ENCODE measurements at places on chromosomes 2 and 18.

- no peak for DNase-seq
Observed at GRCh38 chr18:417495-417894, 83.0 kb downstream of the COLEC12 start.

DNA sequence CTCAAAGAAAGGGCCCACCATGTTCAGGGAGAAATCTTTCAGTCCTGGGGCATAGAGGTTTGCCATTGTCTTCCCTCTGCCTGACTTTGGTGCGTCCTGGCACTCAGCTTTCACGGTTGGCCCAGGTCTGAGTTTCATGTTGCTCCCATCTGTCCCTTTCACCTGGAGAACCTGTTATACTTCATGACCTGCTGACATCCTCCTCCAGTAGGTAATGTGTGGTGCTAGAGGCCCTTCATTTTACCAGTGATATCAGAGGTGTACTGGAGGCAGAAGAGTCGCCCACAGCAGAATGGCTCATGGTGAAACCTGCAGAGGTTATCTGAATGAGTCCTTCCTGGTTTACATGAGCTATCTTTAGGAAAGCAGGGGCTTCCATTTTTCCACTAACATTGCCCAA is 128.8 kb upstream of the DLX2 start:
- DNase-seq = no peak

DNA sequence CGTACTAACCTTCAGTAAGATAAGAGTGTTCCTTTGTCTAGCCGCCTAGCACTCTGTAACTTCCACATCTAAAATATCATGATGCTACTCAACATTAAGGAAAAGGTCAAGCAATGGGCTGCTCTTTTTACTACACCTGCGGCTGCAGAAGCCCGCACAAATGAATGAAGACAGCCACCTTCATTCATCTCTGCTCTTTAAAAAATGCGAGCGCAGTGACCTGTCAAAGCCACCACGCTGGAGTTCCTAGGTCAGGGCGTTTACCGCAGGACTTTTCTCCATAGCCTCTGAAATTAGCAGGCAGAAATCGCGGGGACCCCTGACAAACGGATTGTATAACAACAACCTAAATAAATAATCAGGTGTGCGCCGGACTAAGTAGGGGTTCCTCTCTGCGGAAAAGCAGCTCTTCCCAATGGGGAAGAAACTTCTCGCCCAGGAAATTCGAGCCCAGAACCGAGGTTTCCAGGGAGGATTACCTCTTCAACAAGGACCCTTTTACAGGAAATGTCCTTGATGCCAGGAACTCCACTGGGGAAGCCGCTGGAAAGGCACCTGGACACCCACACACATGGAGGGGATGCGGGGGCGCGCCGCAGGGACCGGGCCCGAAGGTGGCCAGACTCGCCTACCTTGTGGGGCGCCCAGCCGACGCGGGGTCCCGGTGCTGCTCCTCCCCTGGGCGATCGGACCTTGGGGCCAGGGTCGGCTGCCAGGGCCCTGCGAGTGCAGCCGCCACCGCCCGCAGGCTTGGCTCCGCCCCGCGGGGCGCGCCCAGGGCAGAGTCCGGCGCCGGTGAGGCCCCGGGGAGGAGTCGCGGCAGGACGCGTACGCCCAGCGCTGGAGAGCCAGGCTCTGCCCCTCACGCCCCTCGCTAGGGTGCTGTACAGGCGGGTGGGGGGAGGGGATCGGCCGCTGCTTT is at the start of gene CCDC68:
TSS of gene CCDC68 (minus strand) at position 758 of the 922 bp plus-strand sequence. CDS start 16,670 bp downstream, outside the sequence.
- peak; percentile 23 for DNase-seq

DNA sequence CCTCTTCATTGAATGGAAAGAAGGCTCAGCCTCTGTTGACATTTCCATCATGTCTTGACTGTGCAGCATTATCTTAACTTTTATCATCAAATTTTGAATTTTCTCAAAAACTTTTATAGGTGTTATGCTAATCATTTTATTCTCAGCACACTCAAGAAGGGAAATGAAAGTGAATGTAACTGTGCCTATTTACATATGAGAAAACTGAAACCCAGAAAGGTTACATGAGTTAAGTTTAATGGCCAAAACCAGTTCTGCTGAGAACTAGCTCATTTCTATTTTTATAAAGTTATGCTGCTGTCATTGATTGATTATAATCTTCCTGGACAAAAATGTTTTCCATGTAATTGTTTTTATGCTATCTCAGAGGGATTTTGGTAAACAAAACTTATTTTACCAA is 618.8 kb upstream of the NRXN1 start:
- DNase-seq = no peak

GRCh38 chr2:98580656-98581284 is 27.5 kb downstream of the COA5 start:
- DNase-seq = no peak

DNA sequence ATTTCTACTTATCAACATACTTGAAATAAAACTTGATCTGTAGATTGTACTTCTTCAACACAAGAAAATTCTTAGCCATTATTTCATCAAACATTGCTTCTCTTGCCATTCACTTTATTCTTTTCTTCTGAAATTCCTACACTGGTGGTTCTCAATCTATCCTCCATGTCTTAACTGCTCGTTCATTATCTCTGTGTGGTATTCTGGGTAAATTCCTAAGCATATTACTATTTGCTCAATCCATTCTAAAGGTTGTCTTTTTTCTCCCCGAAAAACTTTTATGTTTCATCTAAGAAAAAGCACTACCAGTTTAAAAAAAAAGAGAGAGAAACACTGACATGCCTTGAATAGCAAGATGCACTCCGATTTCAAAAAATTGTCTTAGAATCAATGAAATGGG is 18.0 kb downstream of the SP3 start:
- no peak for DNase-seq

DNA sequence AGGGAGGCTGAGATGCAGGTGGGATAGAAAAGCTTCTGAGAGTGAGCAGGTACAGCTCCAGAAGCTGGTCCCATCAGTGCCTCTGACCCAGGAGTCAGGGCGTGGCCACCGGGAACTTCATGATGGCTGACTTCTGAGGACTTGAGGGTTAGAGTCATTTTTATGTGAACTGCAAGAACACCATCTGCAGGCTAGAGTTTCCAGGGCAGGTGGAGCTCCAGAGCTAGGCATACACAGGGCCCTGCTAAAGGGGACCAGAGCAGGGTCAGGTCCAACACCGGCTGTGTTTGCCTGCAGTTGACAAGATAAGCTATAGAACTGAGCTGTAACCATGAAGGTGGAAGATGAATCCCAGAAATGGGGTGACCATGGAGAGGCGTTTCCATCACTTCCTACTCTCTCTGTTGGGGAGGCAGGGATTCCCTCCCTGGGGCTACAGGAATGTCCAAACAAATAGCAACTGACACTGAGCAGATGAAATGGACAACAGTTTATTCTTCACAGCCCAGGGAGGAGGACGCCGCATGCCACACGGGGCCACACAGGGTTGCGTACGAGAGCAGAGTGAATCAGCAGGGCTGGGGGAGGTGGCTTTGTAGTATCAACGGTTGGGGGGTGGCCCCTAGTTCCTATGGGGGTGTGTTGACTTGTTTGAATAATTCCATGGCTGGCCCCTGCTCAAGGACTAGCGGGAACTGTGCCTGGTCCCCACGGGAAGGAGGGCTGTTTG is 77.6 kb upstream of the ZNF516 start:
- no peak for DNase-seq

DNA sequence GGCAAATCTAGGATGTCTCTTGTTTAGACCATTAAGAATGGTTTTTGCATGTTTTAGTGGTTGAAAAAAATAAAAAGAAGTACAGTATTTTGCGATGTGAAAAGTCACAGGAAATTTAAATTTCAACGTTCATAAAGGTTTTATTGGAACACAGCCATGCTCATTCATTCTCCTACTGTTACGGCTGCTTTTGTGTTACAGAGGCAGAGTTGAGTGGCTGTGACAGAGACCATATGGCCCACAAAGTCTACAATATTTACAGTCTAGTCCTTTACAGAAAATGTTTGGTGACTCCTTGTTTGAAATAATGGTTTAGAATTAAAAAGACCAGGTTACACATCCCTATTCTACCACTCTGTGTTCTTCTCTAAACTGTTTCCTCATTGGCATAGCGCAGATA is 48.1 kb downstream of the MYOM1 start:
- peak; percentile 18 for DNase-seq

GRCh38 chr2:113822087-113822815 is 65.8 kb upstream of the SLC35F5 start:
- DNase-seq = no peak

DNA sequence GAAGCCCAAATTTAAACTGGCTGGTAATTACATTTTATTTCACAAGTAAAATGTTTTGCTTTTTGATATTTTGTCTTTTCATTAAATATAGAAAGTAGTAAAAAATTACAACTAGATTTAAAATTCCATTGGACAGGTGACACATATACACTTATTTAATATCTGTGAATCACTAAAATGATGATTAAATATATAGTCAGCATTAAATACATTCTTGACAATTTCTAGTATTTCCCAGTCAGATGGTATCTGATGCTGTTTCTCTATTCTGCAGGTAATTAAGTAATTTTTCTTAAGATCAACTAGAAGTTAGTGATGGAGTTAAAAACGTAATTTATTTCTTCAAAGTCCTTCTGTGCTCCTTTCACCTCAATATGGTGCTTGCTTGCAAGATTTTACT is 237.8 kb downstream of the LRRTM4 start:
- no peak for DNase-seq

GRCh38 chr2:44954889-44955592 is 13.5 kb downstream of the SIX3 start:
- DNase-seq = peak; percentile 31

GRCh38 chr2:224947566-224947965 is 94.7 kb downstream of the DOCK10 start:
- DNase-seq = no peak

- peak; percentile 23 for DNase-seq
Observed at GRCh38 chr2:48199070-48199469, 292.8 kb upstream of the FBXO11 start.

DNA sequence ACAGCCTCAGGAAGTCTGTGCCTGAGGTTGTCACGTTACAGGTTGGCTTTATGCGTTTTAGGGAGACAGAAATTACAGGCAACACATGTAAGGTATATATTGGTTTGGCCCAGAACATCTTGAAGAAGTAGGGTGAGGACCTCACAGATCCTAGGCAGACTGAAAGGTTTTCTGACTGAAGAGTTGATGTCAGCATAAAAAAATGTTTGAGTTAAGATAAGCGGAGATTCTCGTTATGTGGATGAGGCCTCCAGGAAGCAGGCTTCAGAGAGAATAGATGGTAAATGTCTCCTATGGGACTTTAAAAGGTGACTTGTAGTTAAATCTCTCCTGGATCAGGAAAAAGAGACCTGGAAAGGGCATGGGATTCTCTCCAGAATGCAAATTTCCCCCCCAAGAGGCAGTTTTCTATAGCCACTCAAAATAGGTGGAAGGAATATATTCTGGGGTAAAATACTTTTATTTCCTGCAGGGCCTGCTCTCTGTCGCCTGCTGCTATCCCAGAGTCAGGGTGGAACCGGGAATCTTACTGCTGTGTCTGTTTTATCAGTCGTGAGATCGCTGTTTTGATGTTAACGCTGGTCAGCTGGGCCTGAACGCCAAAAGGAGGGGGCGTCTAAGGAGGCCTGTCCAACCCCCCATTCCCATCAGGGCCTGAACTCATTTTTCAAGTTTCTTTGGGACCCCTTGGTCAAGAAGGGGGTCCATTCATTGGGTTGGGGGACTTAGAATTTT is 171.1 kb downstream of the HDAC4 start:
- DNase-seq = no peak

- peak; percentile 37 for DNase-seq
Observed at GRCh38 chr18:37471637-37472036, 94.0 kb downstream of the CELF4 start.

- no peak for DNase-seq
Observed at GRCh38 chr2:178391701-178392100, 59.3 kb downstream of the PRKRA start.

- DNase-seq = peak; percentile 52
Observed at GRCh38 chr2:48471048-48471474, 58.9 kb upstream of the STON1 start.
